Activated CD4-positive, alpha-beta T cell treated with anti-CD3 and anti-CD28 coated beads, Interleukin-2, amount 10 ng/mL, durations not matched to agents 7 days and 5 days (primary cell): ENCODE measurements at places on chromosomes 4 and X. TPM values are rescaled to one million over a fixed set of nuclear protein-coding genes. Genes with fewer than 3 reads are reported as not detected.

Gene TSPAN7
- 0.21 TPM for total RNA-seq

Gene C1QTNF7
- not detected for total RNA-seq

Gene MTNR1A
- total RNA-seq: not detected

GRCh38 chr4:101345271-101345595 lies 2.1 kb downstream of the PPP3CA start:
- peaks cover 12% of the 10 kb centered on the region for H3K36me3 ChIP-seq
- H3K4me1 ChIP-seq: peaks cover 43% of the 10 kb centered on the region
- DNase-seq: no peak
- peaks cover 43% of the 10 kb centered on the region for H3K27me3 ChIP-seq
- peak overlapping the region; percentile 81 for H3K27ac ChIP-seq

DNA sequence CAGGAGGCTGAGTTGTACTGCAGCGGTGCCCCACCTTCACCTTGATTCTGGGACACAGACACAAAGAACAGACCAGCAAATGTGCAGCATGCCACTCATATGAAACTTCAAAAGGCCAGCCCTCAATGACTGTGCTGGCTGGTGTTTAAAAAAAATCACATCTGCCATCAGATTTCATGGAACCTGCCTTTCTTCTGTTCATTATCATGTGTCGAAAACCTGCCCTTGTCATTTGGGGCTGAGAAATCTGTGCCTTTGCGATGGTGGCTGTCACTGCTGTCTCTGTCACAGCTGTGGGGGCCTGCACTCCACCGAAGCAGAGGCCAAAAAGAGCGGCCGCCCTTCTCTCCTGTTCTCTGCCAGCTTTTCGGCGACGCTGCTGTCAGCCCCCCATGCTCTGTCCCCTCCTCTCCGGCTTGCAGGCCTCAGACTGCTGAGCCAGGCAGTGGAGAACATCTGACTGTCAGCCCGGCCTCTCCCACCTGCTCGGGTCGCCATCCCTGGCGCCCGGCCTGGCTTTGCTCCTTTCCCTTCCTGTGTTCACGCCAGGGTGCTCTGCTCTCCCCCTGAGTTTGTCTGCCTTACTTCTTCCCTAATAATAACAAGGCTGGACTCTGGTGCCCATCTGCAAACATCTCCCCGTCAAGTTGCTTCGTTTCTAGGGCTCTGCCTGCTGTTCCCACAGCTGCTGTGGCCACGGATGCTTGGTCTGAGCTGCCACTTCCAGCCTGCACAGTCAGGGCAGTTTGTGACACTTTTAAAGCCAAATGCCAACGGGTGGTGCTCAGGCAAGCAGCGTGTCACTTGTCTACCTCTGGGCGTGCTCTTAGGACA lies 355.2 kb downstream of the UNC5C start:
- DNase-seq: no peak
- H3K27ac ChIP-seq: no peak overlapping the region
- H3K27me3 ChIP-seq: no peaks in the 10 kb centered on the region

DNA sequence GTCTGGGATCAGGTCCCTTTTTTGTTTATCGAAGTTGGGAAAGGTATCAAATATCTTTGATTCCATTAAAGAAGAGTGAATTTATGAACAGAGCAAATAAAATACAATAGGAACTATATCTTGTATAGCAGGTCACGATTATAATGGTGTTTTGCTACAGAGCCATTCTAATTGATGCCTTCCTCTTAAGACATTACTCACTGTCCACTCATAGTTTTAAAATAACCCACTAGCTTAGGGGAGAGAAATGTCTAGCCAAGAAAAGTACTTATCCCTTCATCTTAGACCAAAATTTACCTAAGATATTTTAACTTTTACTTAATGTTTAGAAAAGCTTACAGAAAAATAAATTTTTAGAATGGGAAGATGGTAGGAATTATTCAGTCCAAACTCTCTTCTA lies 112.0 kb upstream of the PABPC4L start:
- DNase-seq: no peak
- no peaks in the 10 kb centered on the region for H3K4me1 ChIP-seq

DNA sequence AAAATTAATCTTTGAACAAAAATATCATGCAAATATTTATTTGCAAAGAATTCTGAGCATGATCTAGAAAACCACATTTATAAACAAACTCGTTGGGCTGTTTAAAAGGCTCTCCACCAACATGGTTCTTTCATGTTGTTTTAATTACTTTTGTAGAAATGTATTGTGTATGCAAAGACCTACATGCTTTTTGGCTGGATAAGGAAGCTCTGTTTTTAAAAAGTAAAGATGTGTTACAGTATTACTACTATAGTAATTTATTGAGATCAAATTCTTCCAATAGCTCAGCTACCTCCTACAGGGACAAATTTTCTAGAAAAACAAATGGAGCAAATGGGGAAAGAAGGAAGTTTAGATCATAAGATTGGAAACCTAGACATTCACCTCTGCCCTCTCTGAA lies 177.5 kb upstream of the TTC29 start:
- DNase-seq: no peak
- no peak overlapping the region for H3K4me3 ChIP-seq
- no peak overlapping the region for H3K27ac ChIP-seq
- no peaks in the 10 kb centered on the region for H3K4me1 ChIP-seq

DNA sequence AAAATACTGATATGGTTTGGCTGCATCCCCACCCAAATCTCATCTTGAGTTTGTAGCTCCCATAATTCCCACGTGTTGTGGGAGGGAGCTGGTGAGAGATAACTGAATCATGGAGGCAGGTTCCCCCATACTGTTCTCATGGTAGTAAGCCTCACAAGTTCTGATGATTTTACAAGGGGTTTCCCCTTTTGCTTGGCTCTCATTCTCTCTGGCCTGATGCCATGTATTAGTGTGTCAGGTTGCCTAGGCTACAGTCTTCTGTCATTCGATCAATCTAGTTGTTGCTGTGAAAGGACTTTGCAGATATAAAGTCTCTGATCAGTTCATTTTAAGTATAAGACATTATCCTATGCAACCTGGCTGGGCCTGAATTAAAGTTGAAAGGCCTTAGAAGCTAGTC lies 209.3 kb upstream of the MAOA start:
- no peaks in the 10 kb centered on the region for H3K36me3 ChIP-seq
- H3K27ac ChIP-seq: no peak overlapping the region
- H3K4me1 ChIP-seq: no peaks in the 10 kb centered on the region
